Mammary epithelial cell (primary cell): ENCODE measurements at places on chromosomes 11 and 22. TPM values are rescaled to one million over a fixed set of nuclear protein-coding genes. Genes with fewer than 3 reads are reported as not detected.

The CD44 gene
- 1,362 TPM for total RNA-seq

The FZD4 gene
- 1.3 TPM for total RNA-seq

The BDNF gene
- 1.4 and 1.8 TPM in 2 replicates for total RNA-seq

The PRODH gene
- 4.8 and 6.7 TPM in 2 replicates for total RNA-seq

The IGLL1 gene
- not detected for total RNA-seq

The CD248 gene
- 0.67 TPM for total RNA-seq
